ENCODE measurements at places on chromosomes 7 and 10.

DNA sequence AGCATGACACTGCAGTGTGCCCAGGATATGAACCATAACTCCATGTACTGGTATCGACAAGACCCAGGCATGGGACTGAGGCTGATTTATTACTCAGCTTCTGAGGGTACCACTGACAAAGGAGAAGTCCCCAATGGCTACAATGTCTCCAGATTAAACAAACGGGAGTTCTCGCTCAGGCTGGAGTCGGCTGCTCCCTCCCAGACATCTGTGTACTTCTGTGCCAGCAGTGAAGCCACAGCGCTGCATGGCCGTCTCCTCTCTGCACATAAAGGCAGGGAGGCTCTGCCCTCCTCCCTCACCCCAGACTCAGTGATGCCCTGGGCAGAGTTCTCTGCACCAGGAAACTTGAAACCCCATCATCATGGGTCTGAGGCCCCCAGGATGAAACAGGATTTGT is 70.7 kb upstream of the PRSS58 start:
- no peak for DNase-seq

DNA sequence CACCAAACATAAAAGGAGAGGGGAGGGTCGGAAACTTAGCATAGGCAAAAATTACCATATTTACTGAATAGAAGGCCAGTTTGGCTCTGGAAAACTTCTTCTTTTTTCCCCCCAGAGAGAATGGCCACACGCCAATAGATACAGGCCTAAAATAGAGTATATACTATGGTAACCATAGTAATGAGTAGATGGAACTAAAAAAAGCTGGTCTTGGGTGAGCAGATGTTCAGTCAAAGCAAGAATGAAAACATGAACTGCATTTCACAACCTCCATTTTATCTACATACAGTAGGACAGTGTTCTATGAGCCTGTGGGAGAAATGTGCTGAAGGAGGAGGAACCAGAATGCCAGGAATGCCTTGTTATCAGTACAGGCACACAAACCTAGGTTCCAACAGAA is 141.7 kb upstream of the SEMA3A start:
- no peak for DNase-seq

DNA sequence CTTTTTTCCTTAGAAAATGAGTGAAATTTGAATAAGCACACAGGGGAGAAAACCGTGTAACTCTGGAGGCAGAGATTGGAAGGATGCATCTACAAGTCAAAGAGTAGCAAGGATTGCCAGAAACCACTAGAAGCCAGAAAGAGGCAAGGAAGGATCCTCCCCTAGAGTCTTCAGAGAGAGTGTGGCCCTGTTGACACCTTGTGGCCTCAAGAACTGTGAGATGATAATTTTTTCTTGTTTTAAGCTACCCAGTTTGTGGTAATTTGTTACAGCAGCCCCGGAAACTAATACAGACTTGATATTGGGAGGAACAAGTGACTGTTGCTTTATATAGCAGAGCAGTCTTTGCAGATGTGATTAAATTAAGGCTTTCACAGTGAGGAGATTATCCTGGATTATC is 3.6 kb upstream of the GIMAP7 start:
- DNase-seq: no peak

GRCh38 chr7:111126987-111127386 is 36.1 kb downstream of the LRRN3 start:
- DNase-seq: no peak

DNA sequence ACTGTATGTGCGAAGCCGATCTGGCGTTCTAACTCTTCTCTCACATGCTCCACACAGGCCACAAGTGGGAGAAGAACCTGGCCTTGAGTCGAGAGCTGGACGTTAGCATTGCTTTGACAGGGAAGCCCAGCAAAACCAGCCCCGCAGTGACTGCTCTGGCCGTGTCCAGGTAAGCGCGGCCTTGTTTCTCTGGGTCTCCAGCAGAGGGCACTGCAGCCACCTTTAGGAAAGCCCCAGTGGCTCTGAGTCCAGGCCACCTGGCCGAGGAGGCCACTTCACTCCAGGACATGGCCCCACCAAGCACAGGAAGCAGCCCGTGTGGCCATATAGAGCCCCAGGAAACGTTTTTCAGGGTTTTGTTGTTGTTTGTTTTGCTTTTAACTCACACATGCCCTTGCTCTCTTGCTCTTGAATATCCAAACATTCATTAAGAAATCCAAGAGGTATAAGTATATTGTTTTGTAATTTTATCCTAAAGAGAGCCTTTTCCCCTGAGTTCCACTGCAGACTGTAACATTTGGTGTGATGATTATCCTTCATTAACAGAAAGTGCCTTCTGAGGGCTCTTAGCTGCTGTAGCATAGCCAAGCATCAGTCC is 41.8 kb upstream of the LRRC18 start:
- peak; percentile 88 for DNase-seq

GRCh38 chr7:67448271-67448670 is 451.6 kb downstream of the TYW1 start:
- no peak for DNase-seq

GRCh38 chr10:42932116-42932515 is 144.8 kb upstream of the RET start:
- DNase-seq: no peak

DNA sequence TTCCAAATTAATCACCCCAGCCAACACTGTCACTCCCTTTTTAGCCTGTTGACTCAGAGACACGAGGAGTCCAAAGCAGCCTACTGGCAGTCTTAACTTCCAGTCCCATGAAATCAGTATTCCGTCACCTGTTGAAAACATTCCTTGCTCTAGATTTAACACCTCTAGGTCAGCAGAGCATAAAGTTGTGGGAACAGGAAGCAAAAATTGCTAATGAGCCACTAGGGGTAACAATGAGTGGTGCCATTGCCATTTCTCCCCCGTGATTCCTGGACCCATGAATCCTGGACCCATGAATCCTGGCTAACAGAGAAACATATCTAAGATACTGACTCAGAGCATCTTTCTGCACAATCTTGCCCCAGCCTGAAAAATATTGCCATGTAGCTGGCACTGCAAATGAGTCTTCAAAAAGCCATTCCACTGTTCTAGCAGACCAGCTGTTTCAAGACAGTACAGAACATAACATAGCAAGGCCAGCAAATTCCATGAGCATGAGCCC is 252.7 kb upstream of the PTER start:
- no peak for DNase-seq

- DNase-seq: no peak
Measured at GRCh38 chr10:132497861-132498561, 39.6 kb upstream of the INPP5A start.

- no peak for DNase-seq
Measured at GRCh38 chr10:95408983-95409873, 118.4 kb upstream of the PDLIM1 start.

DNA sequence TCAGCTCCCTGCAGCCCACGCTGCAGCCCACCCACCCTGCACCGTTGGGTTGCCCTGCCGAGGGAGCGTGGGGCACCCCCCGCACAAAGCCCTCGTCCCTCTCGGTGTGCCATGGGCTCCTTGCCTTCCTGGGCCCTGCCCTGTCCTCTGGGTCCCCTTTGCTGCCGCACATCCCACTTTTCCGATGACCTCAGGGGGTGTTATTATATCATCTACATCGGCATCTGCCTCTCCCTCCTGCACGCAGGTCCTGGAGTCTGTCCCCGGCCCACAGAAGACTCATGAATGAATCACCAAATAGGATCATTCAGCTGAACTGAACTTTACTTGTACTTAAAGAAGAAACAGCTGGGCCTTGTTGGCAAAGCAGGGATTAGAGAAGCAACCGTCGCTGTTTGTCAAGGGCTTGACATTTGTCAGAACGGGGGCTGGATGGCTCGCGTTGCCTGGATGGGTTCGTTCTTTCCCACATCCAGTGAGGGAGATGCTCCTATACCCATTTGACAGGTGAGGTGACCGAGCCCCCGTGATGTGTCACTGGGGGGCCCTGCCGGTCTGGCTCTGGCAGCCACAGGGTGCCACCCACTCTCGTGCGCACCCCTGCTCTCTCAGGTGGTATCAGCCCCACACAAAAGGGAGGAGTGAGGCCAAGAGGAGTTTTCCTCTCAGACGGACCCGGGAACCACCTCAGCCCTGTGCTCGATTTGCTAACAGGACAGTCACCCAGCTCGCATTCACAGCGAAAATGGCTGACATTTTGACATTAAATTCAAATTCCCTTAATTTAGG is 58.6 kb upstream of the EBF3 start:
- no peak for DNase-seq

DNA sequence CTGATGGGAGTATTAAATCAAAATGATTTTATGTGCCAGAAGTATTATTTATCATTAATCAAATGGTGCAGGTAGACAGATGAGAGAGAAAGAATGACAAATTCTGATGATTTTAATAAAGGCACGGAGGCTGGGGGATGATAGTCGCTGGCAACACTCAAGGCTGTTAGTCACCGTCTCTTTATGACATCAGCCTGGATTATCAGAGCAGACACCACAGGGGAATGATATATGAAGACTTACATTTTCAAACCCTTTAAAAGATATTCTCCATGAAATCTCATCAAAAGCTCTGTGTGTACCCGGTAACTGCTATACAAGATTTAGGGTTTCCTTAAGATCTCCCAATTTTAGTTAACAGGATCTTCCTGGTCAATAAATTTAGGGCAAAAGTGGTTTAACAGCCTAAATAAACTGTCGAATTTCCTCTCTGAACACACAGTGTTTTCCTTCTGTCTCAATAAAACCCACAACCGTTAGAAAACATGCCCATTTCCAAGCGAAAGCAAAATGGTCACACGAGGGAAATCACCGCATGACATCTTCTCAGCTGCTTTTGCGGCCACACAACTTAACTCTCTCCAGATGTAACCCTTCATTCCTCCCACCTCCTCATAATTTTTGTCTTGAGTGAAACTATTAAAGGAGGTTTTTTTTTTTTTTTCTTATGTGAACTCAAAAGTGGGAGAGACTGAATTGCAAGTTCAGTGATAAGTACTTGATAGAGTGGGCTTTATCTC is 133.2 kb upstream of the FAM171A1 start:
- no peak for DNase-seq
